ENCODE measurements at places on chromosomes 1 and 21.
A peak's percentile ranks its signal among the peaks of the same experiment; 100 is the strongest.

GRCh38 chr1:203640723-203641502, 14.3 kb downstream of the ATP2B4 start:
- DNase-seq, result no peak

DNA sequence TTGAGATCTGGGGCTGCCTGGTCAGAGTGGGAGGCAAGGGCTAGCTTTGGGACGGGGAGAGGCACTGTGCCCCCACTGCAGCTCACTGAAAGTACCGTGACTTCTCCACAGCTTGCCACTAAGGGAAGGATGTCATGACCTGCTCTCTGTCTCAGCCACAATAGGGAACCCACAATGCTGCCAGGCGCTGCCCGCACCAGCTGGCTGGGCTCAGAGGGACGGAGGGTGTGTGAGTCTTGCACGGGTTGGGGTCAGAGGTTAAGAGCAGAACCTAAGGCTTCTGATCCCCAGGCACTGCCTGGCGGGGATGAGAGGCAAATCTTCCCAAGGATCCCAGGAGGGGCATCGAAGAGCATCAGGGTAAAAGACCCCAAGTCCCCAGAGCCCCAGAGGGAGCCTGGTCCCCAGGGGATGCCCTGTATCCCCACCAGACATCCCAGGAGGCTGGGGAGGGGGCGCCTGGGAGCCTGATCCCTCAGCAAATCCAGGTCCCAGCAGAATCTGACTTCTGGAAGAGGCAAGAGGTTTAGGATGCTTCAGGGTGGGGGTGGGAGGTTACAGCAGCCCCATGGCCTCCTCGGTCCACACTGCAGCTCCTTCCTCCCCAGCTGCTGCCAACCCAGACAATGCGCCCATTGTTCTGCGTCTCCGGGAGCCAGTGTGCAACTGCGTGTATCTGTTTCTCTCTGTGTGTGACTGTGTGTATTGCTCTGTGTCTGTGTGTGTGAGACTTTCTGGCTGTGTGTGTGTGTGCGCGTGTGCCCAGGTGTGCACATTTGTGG, 2.0 kb upstream of the MARCKSL1 start:
- no peak for DNase-seq

GRCh38 chr21:14833666-14834351, 231.0 kb downstream of the NRIP1 start:
- no peak for DNase-seq

DNA sequence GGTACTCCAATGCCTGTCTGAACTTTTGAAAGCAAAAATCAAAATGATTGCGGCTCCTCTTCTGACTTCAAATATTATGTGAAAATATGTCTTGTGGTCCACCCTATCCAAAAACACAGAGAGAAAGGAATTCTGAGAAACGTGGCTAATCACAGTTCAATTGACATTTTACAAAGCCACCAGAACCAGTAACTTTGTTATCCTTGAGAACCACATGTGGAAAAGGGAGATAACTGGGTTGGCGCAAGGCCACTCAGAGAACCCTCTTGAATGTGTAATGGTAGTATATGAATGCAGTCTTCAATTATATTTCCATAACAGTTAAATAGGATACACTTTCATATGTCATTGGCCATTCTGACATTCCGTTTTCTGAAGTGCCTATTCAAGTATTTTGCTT, 1030.0 kb upstream of the TMPRSS15 start:
- DNase-seq, result no peak

DNA sequence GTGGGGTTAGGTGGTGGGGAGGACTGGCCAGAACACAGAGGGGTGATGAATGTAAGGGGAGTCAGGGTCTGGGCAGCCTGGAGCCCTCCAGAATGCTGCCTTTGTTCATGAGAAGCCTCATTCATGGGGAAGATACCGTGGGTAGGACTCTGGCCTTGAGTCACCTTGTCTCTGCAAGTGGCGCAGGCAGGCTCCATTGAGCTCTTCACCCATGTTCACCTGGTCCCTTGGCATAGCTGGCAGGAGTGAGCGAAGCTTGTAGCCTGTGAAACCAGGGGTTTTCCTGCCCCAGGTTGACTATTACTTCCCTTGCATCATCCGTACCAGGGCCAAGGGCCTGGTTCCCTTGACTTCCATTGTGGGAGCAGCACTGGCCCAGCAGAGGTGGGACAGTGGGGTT, 25.8 kb downstream of the SOX13 start:
- no peak for DNase-seq

DNA sequence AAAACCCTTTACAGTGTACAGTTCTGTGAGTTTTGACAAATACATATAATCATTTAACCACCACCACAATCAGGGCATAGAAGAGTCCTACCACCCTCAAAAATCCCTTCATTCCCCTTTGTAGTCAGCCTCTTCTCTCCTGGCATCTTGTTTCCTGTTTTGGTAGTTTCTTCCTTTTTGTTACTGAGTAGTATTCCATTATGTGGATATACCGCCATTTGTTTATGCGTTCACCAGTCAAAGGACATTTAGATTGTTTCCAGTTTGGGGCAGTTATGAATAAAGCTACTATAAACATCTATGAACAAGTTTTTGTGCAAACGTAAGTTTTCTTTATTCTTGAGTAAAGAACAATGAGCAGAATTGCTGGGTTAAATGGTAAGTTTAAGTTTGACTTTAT, 49.6 kb downstream of the RNF220 start:
- no peak for DNase-seq

DNA sequence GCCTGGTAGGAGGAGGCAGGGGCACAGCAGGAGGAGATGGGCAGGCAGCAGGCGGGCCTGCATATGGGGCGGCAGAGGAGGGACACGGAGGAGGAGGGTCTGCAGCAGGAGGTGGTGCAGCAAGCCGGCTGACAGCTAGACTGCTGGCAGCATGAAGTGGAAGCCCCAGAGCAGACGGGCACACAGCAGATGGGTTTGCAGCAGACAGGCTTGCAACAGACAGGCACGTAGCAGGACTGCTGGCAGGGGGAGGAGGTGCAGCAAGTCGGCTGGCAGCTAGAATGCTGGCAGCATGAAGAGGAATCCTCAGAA, 615 bp downstream of the KRTAP10-5 start:
- peak; percentile 27 for DNase-seq

GRCh38 chr1:179821524-179821923, 56.1 kb downstream of the TOR1AIP2 start:
- DNase-seq, result peak; percentile 20

DNA sequence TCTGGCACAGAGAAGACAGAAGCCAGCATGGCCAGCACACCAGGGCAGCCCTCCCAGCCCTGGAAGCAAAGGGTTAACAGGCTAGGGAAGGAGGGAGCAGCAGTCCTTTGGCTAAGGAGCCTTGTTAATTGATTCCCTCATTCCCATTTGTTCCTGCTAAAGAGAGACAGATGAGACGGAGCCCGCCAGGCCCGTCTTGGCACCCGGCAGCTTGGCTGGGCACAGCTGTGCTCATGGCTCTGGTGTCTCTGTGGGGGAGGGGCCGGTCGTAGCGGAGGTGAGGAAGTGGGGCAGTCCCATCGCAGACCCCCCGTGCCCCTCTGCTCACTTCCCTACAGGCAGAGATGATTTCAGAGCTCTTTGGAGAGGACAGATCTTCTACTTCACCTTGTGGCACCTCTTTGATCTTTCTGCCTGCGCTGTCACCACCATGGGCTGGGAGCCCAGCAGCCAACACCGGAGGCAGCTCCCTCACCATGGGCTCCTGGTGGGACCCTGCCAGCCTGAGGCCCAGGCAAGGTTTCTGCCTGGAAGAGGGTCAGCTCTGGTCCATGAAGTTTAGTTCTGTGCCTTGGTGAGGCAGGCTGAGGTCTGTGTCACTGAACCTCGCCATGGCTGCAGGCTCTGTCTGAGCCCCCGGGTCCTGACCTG, 38.0 kb downstream of the FOXO6 start:
- DNase-seq, result peak; percentile 84

DNA sequence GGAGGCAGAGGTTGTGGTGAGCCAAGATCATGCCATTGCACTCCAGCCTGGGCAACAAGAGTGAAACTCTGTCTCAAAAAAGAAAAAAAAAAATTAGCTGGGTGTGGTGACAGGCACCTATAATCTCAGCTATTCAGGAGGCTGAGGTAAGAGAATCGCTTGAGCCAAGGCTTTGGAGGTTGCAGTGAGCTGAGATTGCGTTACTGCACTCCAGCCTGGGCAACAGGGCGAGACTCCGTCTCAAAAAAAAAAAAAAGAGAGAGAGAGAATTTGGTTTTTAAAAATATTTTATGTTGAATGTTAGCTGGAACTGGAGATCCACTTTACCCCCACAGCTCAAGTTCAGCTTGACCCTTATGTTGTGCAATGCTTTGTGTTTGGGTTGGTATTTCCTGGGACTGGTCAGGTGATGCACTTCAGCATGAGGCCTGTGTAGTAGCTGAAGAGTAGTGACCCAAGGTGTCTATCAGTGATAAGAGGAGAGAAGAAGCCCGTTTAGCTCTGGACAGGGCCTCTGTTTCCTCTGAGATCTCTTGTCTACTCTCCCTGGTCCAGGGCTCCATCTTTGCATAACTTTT, 36.8 kb upstream of the MACF1 start:
- DNase-seq, result no peak

DNA sequence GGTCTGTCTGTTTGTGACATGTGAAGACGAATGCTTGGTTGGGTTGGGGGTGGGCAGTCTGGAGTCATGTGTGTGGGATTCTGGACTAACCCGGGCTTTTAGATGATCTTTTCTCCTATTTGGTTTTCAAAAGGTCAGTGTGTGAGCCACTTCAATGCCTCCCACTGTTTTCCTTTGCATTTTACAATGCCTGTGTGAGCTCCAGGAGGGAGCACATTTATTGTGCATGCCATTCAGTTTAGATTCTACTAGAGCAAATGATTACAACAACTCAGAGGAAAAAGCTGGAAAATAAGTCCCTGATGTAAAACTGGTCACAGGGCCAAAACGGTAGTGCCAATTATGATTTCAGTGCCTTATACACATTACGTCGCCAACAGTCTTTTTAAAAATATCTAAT, 90.9 kb downstream of the LYPLAL1 start:
- no peak for DNase-seq

DNA sequence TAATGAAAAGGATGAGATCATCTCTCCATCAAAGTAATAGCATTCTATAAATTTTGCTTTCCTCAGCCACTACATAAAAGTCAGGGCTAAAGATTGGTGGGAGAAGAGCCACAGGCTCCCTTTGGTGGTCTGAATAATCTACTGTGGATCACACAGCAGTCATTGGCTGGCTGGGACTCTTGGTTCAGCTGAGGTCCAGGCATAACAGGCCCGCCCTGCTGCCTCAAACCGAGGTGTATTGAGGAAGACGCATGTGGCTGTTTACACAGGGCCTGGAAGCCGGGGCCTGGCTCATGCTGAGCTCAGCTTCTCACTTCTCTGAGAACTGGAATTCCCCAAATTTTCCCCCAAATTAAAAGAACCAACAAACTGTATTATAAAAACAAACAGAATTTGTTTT, 139.2 kb downstream of the PTPRC start:
- no peak for DNase-seq

- DNase-seq, result no peak
Observed at GRCh38 chr1:19612530-19612929, 31.6 kb upstream of the NBL1 start.

DNA sequence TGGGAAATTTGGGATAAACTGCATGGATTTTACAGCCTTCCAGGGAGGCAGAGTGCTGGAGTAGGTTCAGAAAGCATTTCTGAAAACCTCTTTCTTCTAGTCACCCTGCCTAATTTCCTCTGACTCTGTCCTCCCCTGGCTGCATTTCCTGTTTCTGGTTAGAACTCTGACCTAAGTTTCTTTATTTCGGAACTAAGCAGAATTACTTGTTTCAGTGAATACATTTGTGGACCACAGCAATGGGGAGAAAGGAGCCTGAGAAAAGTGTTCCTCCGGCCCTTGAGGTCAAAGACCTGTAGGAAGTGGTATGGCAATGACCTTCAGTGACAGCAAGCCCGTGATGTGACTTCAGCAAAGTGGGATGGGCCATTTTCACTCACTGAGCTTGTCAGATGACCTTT, 173.4 kb upstream of the RUNX1 start:
- no peak for DNase-seq

GRCh38 chr1:200304171-200304570, 105.7 kb downstream of the ZNF281 start:
- DNase-seq, result peak; percentile 48

DNA sequence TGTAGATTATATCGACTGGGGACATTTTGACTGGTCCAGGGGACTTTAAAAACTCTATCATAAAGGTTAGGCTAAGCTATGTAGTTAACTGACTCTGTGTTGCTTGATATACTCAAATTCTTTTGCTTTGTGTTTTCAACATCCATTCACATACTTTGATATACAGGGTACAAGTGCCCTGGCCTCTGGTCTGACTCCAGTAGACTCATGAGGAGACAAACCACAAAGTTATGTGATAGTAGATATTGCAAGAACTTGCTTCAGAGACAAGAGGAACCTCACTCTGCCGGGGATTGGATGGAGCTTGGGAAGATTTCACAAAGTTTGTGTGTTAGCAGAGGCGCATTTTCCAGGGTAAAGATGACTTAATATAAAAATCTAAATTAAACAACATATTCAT, 1.3 kb downstream of the GORAB start:
- no peak for DNase-seq

- peak; percentile 82 for DNase-seq
Observed at GRCh38 chr1:12658531-12659453, 14.9 kb downstream of the AADACL4 start.

- DNase-seq, result no peak
Observed at GRCh38 chr1:10209590-10209904, 823 bp upstream of the KIF1B start.

GRCh38 chr1:70827030-70827429, 220.6 kb downstream of the PTGER3 start:
- DNase-seq, result no peak

DNA sequence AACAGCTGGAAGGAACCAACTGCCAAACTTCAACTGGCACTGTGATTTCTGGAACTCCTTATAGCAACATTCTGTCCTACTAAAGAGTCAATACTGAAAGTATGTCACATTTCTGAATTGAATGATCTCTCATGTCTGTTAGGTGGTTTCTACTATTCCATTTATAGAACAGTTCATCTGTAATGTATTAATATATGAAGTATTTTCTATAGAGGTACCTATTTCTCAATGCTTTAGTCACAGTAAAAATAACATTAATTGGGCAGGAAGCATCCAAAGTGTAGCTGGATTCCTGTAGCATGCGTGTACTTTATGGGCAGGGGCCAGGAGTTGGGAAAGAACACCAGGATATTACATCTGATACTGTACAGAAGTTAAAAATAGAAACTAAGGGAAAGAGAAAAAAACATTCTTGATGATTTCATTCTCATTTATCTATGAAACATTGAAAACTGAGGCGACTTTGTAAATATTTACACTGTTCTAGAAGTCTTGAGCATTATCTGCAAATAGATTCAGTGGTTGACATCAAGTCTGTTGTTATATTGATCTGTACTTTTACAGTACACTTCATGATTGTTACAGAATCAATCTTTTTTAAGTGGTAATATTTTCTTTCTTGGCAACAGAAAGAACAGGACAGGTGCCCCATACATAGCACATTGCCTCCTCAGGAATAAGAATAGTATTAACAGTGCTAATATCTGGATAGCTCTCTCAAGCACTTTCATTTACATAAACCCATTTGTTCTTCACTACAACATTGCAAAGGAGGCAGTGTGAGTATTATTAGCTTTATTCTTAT, 6.2 kb upstream of the ZNF281 start:
- DNase-seq, result peak; percentile 60

All from right forelimb (tissue), 1 donor.